ENCODE measurements at places on chromosomes 2 and 18.

- peak; percentile 12 for DNase-seq
These were observed 40.8 kb upstream of the SCLY start for GRCh38 chr2:238019962-238020361.

GRCh38 chr2:102251849-102252203, 59.5 kb upstream of the IL1RL1 start:
- DNase-seq: no peak

DNA sequence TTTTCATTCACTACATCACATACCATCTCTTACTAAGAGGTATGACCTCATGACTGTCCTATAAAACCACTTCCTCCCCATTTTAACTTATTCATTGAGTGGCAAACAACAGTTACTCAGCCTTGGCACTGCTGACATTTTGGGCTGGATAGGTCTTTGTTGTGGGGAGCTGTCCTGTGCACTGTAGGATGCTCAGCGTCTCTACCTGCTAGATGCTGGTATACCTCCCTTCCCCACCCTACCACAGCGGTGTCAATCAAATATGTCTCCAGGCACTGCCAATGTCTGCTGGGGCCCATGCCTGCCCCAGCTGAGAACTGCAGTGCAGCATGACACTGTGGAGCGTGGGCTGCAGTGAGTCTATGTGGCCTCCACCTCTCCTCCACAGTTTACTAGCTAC, 76.3 kb upstream of the MGAT4A start:
- DNase-seq: no peak

- DNase-seq: no peak
These were observed 236.6 kb downstream of the PTH2R start for GRCh38 chr2:208643145-208643544.

- no peak for DNase-seq
These were observed 47.1 kb downstream of the LAMA1 start for GRCh38 chr18:7070466-7070865.

All from activated CD8-positive, alpha-beta memory T cell treated with anti-CD3 and anti-CD28 coated beads, Interleukin-2, amount 50 U/mL, for 48 hours (primary cell).